ENCODE measurements at places on chromosomes 6 and 20.

DNA sequence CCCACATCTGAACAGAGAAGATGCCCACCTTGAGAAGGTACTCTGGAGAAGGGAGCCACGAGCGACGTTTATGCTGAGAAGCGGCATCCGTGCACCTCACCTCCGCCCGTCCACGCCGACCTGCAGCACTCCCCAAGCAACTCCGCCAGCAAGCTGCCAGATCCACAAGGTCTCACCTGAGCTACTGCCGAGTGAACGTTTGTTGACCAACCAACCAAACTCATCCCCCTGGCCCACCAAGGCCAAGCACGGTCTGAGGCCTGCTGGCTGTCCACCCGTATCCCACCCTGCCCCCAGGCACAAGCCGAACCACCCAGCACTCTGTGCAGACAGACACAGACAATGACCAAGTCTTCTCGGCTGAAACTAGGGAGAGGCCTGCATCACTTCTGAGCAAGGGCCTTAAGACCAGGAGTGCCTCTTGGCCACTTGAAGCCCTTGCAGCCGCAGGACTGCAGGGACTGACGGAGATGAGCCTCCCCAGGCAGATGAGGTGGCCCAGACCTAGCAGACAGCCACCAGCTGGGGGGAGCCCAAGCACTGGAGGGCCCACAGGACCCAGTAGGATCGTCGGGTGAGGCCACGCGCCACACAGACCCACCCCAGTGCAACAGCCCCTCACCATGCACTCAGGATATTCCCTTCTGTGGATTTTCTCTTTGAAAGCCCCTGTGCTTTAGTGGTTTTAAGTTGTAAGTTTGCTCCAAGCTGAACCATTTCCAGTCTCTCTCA, 12.1 kb downstream of the TAF4 start:
- no peak for DNase-seq

GRCh38 chr20:3101737-3102574, 17.4 kb upstream of the AVP start:
- DNase-seq = peak; percentile 47

DNA sequence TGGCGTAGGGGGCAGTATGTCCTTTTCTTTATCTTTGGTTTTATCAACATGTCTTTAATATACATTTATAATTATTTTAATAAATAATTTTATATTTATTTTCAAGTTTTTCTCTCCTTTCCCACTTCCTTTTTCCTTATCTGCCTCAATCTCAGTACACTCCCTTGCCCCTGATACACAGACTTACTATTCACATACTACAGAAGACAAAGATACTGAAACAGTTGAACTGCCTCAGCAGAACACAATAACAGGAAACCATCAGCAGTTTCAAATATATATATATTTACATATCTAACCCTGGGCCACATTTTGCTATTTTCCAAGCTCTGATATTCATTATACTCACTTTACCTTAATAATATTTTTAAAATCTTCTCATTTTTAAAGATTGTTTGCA, 19.8 kb downstream of the IBTK start:
- no peak for DNase-seq

DNA sequence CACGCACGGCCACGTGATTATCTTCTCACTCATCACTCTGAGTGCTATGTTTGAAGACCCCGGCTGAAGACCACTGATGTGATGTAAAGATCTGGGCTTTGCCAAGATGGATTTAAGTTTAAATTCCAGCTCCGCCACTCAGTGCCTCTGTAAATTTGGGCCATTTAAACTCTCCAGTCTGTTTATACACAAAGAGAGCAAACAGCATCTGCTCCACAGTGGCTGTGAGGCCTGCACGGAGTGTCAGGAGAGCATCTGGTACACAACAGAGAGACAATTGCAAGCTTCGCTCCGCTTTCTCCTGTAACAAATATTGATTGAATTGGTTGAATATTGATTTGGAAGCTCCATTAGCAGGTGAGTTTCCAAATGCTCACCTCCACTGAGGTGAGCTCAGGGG, 80.5 kb upstream of the FRMD1 start:
- DNase-seq = no peak

DNA sequence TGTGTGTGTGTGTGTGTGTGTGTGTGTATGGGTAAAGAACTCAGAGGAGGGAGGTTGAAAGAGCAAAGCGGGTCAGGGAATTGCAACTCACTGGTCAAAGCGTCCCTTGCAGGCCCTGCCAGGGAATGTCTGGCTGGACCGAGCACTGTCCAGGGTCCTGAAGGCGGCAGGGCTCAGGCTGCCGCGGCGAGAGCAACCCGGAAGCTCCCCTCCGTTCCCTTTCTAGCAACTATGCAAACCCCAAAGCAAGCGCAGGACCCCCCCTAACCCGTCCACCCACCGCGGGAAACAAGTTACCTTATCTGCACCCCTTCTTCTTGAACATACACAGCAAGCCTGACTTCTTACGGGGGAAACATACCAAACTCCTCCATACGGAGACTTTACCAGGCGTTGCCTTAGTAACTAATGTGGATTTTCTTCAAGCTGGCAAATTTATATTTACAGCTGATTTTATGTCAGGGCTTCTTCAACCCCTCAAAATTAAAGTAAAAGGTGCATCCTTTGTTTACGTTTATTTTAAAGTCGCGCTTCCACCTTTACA, 538 bp upstream of the GRM1 start:
- DNase-seq = no peak

GRCh38 chr6:8678466-8678865, 243.1 kb upstream of the SLC35B3 start:
- no peak for DNase-seq

DNA sequence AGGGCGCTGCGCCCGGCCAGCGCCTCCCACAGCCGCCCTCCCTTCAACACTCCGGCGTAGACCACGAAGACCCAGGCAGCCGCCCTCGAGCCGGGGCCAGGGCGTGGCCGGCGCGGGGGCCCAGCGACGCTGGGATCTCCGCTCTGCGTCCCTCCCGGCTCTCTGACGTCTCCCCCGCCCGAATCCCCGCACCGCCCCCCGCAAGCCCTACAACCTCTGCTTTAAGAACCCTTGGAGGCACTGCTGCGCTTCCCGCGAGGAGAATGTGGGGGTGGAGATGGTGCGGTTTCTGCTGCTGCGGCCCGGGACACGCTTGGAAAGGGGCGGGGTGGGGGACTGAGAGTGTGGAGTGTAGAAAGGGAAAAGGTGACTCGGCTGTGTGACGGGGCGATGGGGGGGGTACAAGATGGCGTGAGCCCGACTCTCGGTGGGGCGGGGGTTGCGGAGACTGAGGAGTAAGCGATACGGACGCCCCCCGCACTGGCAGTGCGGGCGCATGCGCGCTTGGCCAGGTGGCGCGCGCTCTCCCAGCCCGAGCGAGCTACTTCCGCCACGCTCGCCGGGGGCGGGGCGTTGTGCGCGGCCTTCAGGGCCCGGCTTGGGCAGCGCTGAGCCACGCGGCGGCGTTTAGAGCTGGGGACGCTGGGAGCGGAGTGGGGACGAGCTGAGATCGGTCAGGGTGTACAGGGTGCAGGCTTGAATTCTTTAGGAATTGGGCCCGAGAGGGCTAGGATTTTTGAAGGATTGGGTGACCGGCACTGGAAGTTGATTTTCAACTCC, at the start of gene SUPT3H:
SUPT3H (minus strand) TSS at position 381 of the 780 bp plus-strand sequence.
- peak; percentile 93 for DNase-seq

All from stimulated activated CD8-positive, alpha-beta memory T cell treated with anti-CD3 and anti-CD28 coated beads, Interleukin-7, amount 100 ng/mL, for 48 hours (primary cell).